ENCODE measurements at places on chromosomes 7 and 10. TPM values are rescaled to one million over a fixed set of nuclear protein-coding genes. Genes with fewer than 3 reads are reported as not detected.

OGDHL gene
- not detected for total RNA-seq

BLNK gene
- total RNA-seq, result not detected

DNA sequence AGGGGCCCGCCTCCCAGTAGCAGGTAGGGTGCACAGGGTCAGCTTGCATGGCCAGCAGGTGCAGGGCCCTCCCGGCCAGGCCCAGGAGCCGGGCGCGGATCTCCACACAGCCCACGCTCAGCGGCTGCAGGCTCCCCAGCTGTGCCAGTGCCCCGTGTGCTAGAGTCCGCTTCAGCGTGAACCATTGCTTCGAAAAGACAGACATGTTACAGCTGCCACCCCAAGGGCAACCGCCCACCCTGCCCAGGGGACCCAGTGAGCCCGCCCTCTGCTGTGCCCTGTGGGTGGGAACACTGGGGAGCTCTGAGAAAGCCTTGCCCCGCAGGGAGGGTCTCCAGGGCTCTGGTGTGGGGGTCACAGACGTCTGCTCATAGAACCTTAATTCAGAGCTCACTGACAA is 64.3 kb upstream of the NKX6-2 start:
- DNase-seq, result no peak
- peaks cover 5% of the 10 kb centered on the region for H3K4me1 ChIP-seq
- H3K4me3 ChIP-seq, result no peak overlapping the region
- H3K36me3 ChIP-seq, result no peaks in the 10 kb centered on the region
- H3K27me3 ChIP-seq, result peaks cover 14% of the 10 kb centered on the region
- no peak overlapping the region for H3K27ac ChIP-seq

DNA sequence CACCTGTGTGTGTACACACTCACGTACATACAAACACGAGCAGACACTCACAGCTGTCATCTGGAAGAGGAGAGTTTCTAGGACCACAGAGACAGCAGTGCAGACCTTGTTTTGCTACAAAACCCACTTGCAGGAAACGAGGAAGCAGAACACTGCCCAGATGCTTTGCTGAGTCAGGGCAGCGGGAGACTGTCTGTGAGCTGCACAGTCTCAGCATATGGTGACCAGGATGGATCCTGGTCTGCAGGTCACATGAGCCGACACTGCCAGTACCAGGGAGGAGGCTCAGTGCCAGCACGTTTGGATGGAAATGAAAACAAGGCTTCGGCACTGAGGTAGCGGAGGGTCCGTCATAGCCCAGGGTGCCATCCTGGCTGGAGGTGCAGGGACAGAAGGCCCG is 117.6 kb upstream of the DPP6 start:
- no peaks in the 10 kb centered on the region for H3K36me3 ChIP-seq
- H3K4me1 ChIP-seq, result no peaks in the 10 kb centered on the region
- no peak overlapping the region for H3K4me3 ChIP-seq
- H3K27ac ChIP-seq, result no peak overlapping the region

GRCh38 chr10:96596422-96597407 is 9.9 kb upstream of the TM9SF3 start:
- H3K4me1 ChIP-seq, result peaks cover 4% of the 10 kb centered on the region
- H3K36me3 ChIP-seq, result no peaks in the 10 kb centered on the region
- no peak overlapping the region for H3K4me3 ChIP-seq
- peaks cover 3% of the 10 kb centered on the region for H3K27me3 ChIP-seq

- H3K27me3 ChIP-seq, result peaks cover 58% of the 10 kb centered on the region
- H3K36me3 ChIP-seq, result no peaks in the 10 kb centered on the region
- H3K4me3 ChIP-seq, result peak within 1 kb of the TSS; percentile 50
- H3K4me1 ChIP-seq, result peaks cover 13% of the 10 kb centered on the region
These were observed at the start of gene INA for GRCh38 chr10:103276896-103277712. Gene INA, plus strand, starts transcription at chr10:103277138. Its CDS starts 74 bp downstream, at chr10:103277212.

DNA sequence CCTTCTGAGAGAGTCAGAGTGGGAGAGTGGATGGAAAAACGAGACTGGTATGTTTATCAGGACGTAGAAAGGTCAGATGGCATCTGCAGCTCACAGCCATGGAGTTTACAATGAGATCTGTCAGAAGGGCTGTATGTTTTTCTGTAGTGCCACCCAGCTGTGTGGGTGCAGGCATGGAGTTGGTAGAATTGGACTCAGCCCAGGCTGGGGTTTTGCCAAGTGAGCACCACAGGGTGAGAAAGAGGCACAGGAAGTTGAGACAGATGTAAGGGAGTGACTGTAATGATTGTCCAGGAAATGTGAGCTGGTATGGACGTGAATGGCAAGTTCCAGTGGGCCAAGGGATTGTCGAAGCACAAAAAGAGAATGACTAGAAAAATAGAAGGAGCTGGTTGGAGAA is 9.1 kb upstream of the ZYX start:
- no peak overlapping the region for H3K4me3 ChIP-seq
- H3K36me3 ChIP-seq, result no peaks in the 10 kb centered on the region
- no peak for DNase-seq
- peaks cover 46% of the 10 kb centered on the region for H3K4me1 ChIP-seq

- H3K4me3 ChIP-seq, result no peak overlapping the region
- peaks cover 5% of the 10 kb centered on the region for H3K27me3 ChIP-seq
- no peaks in the 10 kb centered on the region for H3K36me3 ChIP-seq
- H3K4me1 ChIP-seq, result peaks cover 5% of the 10 kb centered on the region
- no peak for DNase-seq
- H3K27ac ChIP-seq, result no peak overlapping the region
These were observed 61.9 kb upstream of the NKX6-2 start for GRCh38 chr10:132847856-132848255.

- H3K36me3 ChIP-seq, result peaks cover 9% of the 10 kb centered on the region
- H3K27ac ChIP-seq, result peak overlapping the region; percentile 89
- peaks cover 68% of the 10 kb centered on the region for H3K4me1 ChIP-seq
- peak overlapping the region; percentile 67 for H3K4me3 ChIP-seq
These were observed 276.9 kb downstream of the GATA3 start for GRCh38 chr10:8331387-8331786.

- H3K27me3 ChIP-seq, result peaks cover 22% of the 10 kb centered on the region
- H3K27ac ChIP-seq, result no peak overlapping the region
- H3K36me3 ChIP-seq, result no peaks in the 10 kb centered on the region
- no peaks in the 10 kb centered on the region for H3K4me1 ChIP-seq
- DNase-seq, result no peak
These were observed 107.5 kb upstream of the AKR1E2 start for GRCh38 chr10:4718544-4718943.

- H3K27me3 ChIP-seq, result no peaks in the 10 kb centered on the region
- no peak overlapping the region for H3K4me3 ChIP-seq
- H3K36me3 ChIP-seq, result peaks cover 19% of the 10 kb centered on the region
These were observed 17.9 kb downstream of the BCAP29 start for GRCh38 chr7:107597953-107598352.

GRCh38 chr10:121237718-121238117 is 360.5 kb downstream of the FGFR2 start:
- H3K4me1 ChIP-seq, result no peaks in the 10 kb centered on the region
- H3K27ac ChIP-seq, result no peak overlapping the region
- no peaks in the 10 kb centered on the region for H3K36me3 ChIP-seq
- no peak for DNase-seq

- no peak for DNase-seq
- H3K27me3 ChIP-seq, result peaks cover 15% of the 10 kb centered on the region
- H3K4me1 ChIP-seq, result no peaks in the 10 kb centered on the region
- peaks cover 5% of the 10 kb centered on the region for H3K36me3 ChIP-seq
These were observed 18.2 kb downstream of the FAM25A start for GRCh38 chr10:87038286-87038717.

DNA sequence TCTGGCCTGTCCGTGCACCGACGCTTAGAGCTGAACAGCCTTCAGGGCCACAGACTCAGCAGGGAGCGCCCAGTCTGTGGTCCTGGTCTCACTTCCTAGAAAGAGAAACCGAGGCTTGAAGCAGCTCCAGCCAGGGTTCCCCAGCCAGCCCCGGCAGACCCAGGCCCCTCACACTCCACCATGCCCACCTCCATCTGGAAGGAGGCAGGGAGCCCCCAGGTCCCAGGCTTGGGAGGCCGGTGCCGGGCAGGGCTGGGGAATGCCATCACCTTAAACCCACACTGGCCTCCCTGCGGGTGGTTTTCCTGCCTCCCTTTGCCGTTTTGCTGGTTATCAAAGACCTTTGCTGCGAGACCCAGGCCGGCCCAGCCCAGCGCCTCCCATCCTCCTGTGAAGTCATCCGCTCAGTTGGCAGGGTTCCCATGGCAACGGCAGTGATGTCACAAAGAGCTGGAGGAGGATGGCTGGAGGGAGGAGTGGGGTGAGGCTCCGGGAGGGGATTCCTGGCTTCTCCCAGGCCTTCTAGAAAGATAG is 24.0 kb downstream of the ELFN1 start:
- no peak overlapping the region for H3K27ac ChIP-seq

- peaks cover 7% of the 10 kb centered on the region for H3K27me3 ChIP-seq
- no peaks in the 10 kb centered on the region for H3K36me3 ChIP-seq
- no peak overlapping the region for H3K27ac ChIP-seq
- no peak for DNase-seq
These were observed 70.0 kb upstream of the VOPP1 start for GRCh38 chr7:55642266-55642665.

GRCh38 chr10:29588629-29589421 is 45.9 kb downstream of the SVIL start:
- H3K4me1 ChIP-seq, result peaks cover 11% of the 10 kb centered on the region
- no peaks in the 10 kb centered on the region for H3K36me3 ChIP-seq
- no peak overlapping the region for H3K4me3 ChIP-seq
- no peak for DNase-seq
- no peaks in the 10 kb centered on the region for H3K27me3 ChIP-seq
- H3K27ac ChIP-seq, result no peak overlapping the region

DNA sequence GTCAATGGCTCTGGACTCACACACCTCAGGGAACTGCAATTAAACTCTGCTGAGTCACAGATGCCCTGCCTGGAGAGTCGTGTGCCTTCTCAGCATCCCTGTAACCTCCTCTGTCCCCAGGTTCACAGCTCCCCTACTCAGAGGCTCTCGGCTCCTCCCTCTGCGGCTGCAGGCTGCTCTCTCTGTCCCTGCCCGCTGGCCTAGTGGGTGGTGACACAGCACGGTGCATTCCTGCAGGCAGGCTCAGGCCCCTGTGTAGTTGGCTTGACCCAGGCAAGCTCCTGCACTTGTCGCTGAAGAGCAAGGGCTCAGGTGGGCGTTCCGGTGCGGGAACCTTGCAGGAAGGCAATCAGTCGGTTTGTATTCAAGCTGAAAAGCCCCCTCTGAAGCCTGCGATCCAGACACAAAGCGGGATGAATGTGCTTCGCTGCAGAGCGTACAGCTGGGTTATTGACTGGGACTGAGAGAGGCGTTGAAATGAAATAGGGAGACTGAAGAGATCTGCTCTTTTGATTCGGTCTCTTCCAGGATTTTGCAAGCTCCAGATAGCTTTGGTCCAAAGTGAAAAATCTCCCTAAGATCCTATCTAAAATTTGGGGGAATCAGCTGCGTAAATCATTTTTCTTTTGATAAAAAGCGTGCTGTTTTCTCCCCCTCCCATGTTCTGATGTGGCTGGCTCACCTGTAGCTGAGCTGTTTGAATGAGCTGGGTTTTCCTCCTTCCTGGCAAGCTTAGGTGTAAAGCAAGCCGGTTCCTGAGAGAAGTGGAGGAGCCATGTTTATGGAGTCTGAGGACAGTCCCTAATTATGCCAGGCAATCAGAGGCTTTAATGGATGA is 208.7 kb upstream of the PHYHIPL start:
- H3K27ac ChIP-seq, result no peak overlapping the region
- peaks cover 9% of the 10 kb centered on the region for H3K27me3 ChIP-seq
- H3K4me3 ChIP-seq, result no peak overlapping the region
- no peak for DNase-seq
- no peaks in the 10 kb centered on the region for H3K36me3 ChIP-seq

GRCh38 chr7:78601728-78602127 is 803.2 kb downstream of the PHTF2 start:
- H3K4me3 ChIP-seq, result no peak overlapping the region
- H3K36me3 ChIP-seq, result no peaks in the 10 kb centered on the region
- no peaks in the 10 kb centered on the region for H3K27me3 ChIP-seq
- no peak for DNase-seq
- no peaks in the 10 kb centered on the region for H3K4me1 ChIP-seq
- no peak overlapping the region for H3K27ac ChIP-seq

- H3K4me1 ChIP-seq, result peaks cover 3% of the 10 kb centered on the region
- no peaks in the 10 kb centered on the region for H3K36me3 ChIP-seq
- no peak for DNase-seq
- H3K27ac ChIP-seq, result no peak overlapping the region
- no peak overlapping the region for H3K4me3 ChIP-seq
- H3K27me3 ChIP-seq, result peaks cover 23% of the 10 kb centered on the region
These were observed 2.3 kb upstream of the COL1A2 start for GRCh38 chr7:94392393-94392786.

DNA sequence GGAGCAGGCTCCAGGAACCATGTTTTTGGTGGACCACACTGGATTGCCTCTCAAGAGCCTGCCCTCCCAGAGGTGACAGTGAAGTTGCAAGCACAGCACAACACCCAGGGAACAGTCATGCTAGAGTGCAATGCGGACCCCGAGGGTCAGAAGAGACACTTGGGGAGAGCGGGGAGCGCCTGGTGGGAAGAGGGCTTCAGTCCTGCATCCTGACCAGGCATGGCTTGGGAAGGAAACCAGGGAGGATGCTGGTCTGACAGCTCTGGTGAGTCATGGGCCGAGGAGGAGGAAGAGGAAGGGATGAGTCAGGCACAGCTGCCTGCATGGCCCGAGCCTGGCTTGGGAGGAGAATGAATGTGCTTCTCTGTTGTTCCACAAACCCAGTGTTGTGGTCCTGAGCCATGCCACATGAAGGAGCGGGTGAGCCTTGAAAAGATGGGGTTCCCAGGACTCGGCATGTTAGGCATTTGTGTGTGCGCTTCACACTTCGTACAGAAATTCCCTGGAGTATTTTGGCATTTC is 29.5 kb upstream of the ANKRD2 start:
- no peaks in the 10 kb centered on the region for H3K27me3 ChIP-seq
- no peaks in the 10 kb centered on the region for H3K36me3 ChIP-seq
- peaks cover 18% of the 10 kb centered on the region for H3K4me1 ChIP-seq
- H3K27ac ChIP-seq, result peak overlapping the region; percentile 61

All from activated CD4-positive, alpha-beta T cell treated with anti-CD3 and anti-CD28 coated beads, Interleukin-2, amount 10 ng/mL, durations not matched to agents 7 days and 5 days (primary cell).